Fibroblast of skin of right biceps (primary cell): ENCODE measurements at places on chromosomes 4 and X.
A peak's percentile ranks its signal among the peaks of the same experiment; 100 is the strongest.

- DNase-seq: peak; percentile 29
Observed at GRCh38 chrX:54891573-54891972, 29.1 kb upstream of the TRO start.

DNA sequence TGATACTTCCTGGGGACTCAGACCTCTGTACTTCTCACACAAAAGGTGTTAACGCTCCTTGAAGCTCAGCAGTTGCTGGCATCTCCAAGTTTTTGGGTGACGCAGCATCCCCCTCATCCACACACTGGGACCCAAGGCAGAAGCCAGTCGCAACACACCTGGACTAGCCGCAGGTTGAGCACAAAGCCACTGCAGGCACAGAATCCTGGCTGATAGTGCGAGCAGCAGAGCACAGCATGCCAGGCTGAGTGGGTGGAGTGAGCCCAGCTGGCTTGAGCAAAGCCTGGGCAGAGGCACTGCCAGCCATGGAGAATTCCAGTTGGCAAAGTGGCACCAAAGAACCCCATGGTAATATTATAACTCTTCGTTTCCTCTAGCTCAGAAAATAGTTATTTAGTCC is 873.2 kb upstream of the NDST4 start:
- DNase-seq: no peak

- DNase-seq: no peak
Observed at GRCh38 chr4:76867377-76867776, 30.6 kb downstream of the SOWAHB start.

GRCh38 chr4:184310171-184310567 is 92.5 kb upstream of the ENPP6 start:
- DNase-seq: no peak

DNA sequence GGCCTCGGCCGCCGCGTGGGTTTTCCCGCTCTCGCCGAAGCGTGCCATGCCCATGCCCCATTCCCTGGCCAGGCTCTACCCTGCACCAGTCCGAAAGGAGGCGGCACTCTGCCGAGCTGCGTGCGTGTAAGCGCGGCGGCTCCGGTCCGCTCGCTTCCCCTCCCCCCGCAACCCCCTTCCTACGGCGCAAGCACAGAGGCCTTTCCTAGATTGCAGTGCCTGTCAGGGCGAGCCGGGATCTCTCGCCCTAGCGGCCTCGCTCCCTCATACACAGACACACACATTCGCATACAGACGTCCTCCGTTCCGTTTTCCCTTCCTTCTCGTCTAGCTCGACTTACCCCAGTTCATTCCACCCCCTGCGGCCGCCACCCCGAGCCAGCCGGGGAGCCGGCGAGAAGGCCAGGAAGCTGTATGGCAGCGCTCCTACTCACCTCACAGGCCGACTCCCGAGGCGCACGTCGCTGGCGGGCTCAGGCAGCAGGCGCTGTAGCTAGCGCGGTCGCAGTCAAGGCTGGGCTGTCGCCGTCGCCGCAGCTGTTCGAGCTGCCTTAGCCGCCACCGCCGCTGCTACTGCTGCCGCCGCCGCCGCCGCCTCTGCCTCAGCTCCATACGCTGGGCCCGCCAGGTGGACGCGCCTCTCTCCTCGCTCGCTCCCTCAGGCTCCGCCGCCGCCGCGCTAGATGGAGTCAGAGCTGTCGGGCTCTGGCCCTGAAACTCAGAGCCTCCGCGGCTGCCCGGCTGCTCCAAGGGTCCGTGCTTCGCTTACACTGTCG is 615 bp downstream of the NEXMIF start:
- DNase-seq: peak; percentile 7

- no peak for DNase-seq
Observed at GRCh38 chrX:110089656-110090403, 86.9 kb downstream of the TMEM164 start.

DNA sequence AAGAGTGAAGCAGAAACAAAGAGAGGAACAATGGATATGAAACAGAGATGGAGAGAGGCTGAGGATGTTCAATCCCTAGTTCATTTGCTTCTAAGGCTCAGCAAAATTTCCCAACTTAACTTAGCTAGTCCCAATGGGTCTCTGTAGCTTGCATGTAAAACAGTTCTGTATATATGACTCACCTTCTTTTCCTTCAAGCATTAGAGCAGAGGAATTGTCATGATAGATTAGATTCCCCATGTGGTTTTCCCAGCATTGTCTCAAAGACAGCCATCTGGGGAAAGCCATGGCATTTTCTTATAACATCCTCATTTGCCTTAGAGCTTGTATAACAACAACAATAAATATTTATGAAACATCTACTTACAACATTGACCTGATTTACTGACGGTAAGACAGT is 93.9 kb upstream of the GATB start:
- DNase-seq: no peak

- peak; percentile 35 for DNase-seq
Observed at GRCh38 chr4:82787342-82787741, 11.3 kb downstream of the SCD5 start.
